ENCODE measurements at places on chromosomes 11 and 22.
A peak's percentile ranks its signal among the peaks of the same experiment; 100 is the strongest.

DNA sequence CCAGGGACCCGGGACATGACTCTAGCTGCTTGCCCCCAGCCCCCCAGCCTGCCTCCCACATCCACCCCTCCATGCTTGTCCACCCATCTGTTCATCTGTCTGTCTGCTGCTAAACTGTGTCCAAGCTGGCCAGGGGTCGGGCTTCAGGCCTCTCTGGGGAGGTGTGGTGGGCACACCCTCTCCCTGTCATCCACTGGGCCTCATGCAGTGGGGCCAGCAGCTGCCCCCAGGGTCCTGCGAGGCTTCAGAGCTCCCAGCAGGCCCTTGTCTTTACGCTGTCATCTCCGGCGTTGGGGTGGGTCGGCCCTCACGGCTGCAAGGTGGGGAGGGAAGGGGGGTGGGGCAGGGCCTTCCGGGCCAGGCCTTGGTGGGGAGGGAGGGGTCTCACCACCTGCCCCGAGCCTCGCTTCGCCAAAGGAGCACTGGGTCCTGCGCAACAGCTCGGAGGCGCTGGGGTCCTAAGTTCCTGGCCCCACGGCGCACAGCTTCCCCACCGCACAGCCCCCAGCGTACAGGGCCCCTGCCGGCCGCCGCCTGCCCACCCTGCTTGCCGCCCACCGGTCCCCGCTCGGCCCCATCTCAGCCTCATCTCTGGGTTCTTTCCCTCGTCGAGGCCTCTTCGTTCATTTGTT lies 26.7 kb downstream of the MOB2 start:
- no peak for DNase-seq

DNA sequence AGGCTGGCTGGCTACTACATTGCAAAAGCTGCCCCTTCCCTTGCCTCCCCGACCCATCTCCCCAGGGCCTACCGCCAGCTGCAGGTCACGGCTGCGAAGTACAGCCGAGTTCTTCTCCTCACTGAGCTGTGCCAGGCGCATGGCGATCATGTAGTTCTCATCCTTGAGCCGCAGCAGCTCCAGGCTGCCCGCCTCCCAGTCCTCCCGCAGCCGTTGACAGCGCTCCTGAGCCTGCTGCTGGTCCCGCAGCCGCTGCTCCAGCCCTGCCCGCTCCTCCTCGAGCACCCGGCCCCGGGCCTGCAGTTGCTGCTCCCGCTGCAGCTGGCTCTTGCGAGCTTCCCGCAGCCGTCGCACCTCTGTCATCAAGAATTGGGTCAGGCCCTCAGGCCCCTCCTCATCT lies 3.3 kb downstream of the CARD10 start:
- DNase-seq = peak; percentile 65

DNA sequence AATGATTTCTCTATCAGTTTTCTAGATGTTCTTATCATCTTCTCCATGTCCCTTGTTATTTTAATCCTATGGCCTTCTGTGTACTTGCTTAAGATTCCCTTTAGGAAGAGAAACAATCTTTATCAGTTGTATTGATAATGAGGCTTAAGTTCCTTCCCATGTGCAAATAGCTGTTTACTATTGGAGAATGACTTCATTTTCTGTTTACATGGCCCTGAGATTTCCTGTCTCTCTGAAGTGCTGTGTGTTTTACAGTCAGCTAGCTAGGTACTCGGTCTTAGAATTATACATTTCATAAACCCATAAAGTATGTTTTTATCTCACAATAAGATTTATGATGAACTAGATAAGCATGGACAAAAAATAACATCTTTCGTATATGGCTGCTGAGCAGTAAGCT lies 67.5 kb upstream of the CCDC179 start:
- DNase-seq = no peak

GRCh38 chr22:25728071-25728470 lies 13.9 kb upstream of the MYO18B start:
- DNase-seq = no peak

DNA sequence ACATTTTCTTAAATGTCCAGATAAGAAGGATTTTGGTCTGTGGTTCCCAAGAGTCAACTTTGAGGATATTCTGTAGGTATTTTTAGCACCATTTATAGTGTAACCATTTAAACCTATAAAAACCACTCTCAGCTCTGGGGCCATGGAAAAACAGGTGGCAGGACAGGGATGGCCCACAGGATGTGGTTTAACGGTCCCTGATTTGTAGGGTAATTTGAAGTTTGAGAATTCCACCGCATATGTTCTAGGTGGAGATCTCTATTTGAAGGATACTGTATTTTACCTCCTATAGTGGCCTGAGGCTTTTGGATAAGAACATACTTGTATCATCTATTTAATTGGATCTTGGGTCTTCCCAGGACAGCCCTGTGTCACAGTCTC lies 62.4 kb upstream of the IGLL5 start:
- no peak for DNase-seq

DNA sequence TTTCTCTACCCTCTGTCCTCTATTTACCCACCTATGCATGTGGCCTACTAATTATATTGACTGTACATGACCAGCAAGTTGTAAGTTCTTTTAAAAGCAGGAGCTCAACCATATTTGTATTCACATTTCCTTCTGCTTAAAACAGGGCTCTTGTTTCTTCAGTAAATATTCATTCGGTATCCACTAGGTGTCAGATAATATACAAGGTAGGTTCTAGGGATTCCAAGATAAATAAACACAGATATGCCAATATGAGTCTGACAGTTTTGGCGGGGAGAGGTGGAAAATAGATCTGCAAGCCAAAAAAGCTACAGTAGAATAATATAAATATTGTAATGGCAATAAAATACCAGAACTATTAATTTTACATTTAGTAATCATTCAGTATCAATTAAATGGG lies 15.3 kb upstream of the RAB30 start:
- no peak for DNase-seq

- DNase-seq = no peak
Measured at GRCh38 chr11:70918242-70918641, 334.1 kb downstream of the SHANK2 start.

DNA sequence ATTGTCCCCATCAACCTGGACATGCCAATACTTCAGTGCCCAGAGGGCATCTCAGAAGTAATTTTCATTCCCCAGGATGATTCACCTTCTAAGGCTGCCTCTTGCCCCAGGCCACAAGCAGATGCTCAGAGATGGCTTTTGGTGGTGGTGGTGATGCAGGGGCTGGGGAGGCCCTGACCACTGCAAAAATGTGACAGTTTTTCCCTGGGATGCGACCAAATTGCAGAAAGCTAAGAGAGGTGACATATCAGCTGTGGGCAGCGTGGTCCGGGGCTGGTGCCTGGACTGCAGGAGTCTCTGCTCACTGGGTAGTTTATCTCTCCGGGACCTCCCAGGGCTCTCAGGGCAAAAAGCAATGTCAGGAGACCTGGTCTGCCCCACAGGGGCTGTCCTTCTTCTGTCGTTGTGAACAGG lies 39.7 kb upstream of the ACCSL start:
- DNase-seq = no peak

DNA sequence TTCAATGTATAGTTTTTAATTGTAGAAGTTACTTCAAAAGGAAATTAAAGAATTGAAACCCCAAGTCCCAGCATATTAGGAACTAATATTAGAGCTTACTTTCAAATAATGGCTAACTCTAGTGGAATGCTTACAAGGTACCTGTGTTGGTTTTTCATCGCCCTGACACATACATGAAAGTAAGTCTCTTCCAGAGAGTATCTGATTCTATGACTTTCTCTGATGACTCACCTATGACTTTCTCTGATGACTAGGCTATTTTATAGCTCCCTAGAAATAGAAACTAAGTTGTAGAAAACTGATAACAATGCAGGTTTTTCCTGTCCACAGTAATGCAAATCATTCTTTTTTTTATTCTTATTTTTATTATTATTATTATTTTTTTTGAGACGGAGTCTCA lies 33.6 kb upstream of the MMP7 start:
- no peak for DNase-seq

- DNase-seq = no peak
Measured at GRCh38 chr11:80157447-80157846, 716.6 kb upstream of the TENM4 start.

DNA sequence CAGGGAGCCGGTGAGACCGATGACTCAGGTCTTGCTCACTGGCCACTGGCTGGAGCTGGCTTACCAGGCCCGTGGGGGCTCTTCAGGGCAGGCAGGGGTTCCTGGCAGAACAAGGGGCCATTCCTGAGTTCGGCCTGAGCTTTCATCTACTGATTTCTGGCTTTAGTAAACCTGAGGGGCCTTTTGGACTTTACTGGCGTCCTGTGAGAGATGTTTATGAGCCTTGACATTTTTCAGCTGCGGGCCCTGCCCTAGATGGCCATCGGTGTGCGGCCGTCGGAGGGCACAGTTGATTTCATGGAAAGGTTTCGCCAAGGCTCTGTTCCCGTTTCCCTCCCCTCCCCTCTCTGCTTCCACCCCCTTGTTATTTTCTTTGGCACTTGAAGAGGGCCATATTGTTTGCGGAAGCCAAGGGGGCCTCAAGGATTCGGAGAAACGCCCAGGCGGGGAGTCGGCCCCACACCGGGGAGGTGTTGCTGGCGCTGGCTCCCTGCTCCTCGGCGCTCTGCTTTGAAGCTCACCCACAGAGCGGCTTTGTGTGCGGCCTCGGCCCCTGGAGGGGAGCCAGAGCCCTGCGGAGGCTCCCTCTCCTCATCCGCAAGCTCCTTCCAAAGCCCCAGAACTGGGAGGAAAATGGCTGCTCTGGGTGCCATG lies 17.7 kb downstream of the ELF5 start:
- DNase-seq = peak; percentile 16

- peak; percentile 43 for DNase-seq
Measured at GRCh38 chr11:131136486-131136885, 220.2 kb upstream of the SNX19 start.

DNA sequence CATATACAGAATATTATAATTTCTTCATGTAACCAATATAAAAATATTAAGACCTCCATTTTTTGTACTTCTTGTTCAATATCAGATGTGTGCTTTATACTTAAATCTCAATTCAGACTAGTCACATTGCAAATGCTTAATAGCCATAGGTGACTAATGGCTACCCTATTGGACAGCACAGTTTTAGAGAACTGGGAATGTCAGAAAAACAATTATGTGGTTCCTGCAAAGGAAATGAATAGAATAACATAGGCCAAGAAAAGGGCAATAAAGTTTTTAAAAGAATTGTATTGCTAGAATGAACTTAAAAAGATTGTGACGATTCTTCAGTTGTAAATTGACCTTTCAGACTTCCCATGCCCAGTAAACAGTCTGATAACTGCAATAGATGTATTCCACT lies 843.0 kb downstream of the METTL15 start:
- DNase-seq = no peak

- no peak for DNase-seq
Measured at GRCh38 chr11:44568658-44569473, 3.4 kb downstream of the CD82 start.

DNA sequence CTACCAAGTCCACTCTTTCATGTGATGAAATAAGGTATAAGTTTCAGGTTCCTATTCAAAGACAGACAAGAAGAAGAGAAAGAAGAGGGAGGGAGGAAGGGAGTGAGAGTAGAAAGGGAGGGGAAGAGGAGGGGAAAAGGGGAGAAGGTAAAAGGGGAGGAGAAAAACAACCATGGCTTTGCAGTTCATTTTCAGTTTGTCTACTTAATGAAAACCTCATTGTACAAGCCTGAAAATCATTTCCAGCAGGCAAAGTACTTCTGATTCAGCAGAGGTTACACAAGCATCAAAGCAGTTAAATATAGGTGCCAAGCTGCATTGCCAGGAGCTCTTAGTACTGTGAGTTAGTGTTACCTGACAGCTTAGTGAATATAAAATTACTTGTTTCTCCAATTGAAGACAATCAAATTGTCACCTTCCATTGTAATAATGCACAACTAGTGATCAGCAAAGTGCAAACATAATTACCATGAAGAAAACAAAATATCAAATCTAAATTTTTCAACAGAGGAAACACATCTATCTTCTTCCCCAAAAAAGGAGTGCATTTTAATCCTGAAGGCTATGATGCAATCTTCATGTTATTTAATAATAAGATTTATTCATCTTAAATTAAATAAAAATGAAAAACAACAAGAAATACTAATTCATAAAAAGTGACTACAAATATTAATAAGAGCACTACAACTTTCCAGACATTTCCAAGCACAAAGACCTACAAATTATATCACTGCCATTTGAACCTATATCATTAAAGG lies 8.2 kb downstream of the SOX6 start:
- DNase-seq = peak; percentile 21

DNA sequence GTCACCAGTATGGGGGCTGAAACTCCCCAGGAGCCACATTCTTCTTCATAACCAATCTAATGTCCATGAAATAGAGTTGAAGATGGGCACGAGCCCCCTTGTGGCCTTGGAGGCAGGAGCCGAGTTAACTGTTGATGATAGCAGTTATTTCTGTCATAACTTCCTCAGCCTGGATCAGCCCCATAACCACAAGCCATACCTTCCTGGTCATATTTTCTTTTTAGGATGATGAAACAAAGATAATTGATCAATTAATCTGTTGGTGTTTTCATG lies 65.0 kb upstream of the TTC12 start:
- DNase-seq = no peak

DNA sequence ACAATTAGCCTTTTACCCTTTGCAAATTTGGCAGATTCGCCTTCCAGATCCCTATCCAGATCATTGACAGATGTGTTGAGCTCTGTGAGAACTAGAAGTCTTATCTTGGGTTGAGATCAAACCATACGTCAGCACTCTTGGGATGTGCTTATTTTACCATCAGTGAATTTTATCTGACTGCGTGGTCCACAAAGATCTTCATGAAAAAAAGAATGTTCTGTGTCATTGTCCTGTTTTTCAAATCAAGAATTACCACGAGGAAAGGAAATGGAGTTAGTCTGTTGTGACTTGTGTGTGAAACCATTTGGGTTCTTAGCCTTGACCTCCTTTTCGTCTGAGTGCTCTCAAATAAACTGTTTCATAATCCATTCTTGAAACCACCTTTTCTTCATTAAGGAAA lies 86.2 kb upstream of the SORL1-AS1 start:
- DNase-seq = no peak

DNA sequence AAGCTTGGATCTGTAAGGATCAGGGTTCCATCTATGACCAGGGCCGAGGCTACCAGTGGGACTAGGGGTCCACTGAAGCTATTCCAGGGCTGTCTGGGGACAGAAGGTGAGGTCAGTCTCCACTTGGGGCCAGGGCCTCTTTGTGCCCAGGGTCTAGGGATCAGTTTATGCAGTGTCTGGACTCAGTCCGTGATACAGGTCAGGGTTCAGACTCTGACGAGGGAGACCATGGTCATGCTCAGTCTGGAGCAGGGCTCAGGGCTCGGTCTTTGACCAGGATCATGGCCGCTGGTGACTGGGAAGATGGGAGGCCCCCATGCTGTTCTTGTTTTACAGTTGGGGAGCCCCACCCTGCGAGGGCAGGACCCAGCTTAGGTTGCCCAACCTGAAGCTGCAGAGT lies 11.8 kb downstream of the TSSC4 start:
- DNase-seq = no peak
